ENCODE measurements at places on chromosomes 3 and 15.
A peak's percentile ranks its signal among the peaks of the same experiment; 100 is the strongest.

DNA sequence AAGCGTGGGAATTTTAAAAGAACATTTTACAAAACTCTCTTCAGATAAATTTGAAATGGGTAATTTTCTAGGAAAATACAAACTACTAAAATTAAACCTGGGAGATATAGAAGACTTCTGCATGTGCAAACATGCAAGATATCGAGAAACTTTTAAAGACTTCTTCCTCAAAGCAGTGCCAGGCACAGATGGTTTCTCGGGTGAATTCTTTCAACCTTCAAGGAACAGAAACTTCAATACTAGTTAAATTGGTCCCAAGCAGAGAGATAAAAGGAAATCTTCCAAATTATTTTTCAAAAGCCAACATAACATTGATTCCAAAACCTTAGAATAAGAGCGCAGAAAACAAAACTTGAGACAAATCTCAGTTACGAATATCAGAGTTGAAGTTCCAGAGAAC, 732.7 kb downstream of the PDCD6IP start:
- DNase-seq = no peak

GRCh38 chr3:49554633-49555265, 472 bp downstream of the BSN start:
- DNase-seq = peak; percentile 76

GRCh38 chr3:25973122-25973521, 183.2 kb downstream of the OXSM start:
- no peak for DNase-seq

- peak; percentile 45 for DNase-seq
These were observed 155.1 kb downstream of the MAGI1 start for GRCh38 chr3:65883613-65884012.

DNA sequence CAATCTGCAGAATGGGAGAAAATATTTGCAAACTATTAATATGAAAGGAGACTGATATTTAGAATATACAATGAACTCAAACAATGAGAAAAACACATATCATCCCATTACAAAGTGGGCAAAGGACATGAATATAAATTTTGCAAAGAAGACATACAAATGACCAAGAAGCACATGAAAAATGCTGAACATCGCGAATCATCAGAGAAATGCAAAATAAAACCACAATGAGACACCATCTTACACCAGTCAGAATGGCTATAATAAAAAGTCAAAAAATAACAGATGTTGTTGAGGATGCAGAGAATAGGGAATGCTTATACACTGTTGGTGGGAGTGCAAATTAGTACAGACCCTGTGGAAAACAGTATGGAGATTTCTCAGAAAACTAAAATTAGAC, 83.6 kb downstream of the RAP2B start:
- no peak for DNase-seq

DNA sequence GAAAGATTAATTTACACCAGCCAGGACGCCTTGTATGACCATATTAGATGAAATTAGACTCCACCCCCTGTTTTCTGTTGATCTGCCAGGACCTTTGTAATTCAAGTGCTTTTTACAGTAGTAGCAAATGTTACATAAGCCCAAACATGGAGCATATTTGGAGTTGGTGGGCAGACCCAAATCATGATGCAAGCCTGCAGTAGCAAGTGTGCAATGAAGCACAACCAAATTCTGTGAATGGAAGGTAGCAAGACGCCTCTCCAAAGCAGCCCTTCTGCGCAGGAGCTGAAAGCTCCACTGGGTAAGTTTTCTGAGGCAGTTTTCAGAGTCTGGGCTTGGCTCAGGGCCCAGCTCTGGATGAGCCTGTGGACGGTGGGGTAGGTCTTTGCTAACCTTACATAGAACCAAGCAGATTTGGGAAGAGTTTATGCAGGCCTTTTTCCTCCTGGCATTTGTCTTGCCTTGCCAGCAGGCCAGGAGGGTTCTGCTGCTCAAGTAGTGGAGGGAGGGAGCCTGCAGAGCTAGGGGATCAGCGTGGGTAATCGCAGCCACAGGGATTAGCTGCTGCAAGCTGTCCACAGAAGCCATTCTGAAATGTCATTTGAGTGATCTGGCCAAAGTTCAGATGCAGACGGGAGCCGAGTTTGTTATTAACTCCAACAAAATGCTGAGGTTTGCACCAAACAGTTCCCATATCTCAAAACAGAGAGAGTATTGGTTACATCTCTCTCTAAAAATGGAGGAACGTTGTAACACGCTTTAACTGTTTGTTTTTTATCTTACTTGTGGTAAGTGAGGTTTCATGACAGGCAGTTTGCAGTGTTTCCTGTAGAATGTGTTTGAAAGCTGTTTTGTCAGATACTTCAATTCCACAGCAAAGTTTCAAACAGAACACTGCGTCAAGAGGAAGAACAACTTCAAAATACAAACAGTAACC, 55.4 kb downstream of the PSMD6 start:
- DNase-seq = peak; percentile 53

DNA sequence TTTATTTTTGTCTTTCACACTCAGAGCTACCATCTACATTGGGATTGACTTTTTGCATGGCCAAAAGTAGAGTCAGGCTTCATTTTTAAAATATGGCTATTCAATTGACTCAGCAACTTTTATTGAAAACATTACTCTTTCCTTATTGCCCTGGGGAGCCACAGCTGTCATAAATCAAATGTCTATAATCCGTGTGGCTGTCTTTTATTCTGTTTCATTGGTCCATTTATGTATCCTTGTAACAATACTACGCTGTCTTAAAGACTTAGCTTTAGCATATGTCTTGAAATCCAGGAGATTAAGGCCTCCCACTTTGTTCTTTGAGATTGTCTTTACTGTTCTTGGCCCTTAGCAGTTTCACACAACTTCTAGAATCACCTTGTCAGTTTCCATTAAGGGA, 55.2 kb downstream of the CEMIP start:
- peak; percentile 41 for DNase-seq

DNA sequence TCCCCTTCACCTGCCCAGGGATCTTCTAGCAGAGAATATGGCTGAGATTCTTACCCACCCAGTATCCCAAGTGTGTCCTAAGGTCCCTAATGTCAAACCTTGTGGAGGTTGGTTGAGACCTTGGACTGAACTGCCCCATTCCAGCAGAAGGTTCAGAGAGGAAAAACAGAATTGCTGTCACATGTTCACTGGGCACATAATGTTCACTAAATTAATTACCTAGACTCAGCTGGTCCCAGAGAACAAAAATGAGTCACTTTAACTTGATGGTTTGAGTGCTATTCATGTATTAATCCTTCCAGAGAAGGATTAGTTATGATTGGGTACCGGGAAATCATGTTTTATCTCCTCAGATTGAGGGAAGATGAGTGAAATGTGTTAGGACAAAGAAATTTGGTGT, 171.3 kb upstream of the GADL1 start:
- DNase-seq = no peak

- peak; percentile 53 for DNase-seq
These were observed 65.9 kb downstream of the CPN2 start for GRCh38 chr3:194285024-194285849.

- DNase-seq = no peak
These were observed 59.4 kb downstream of the MAGEF1 start for GRCh38 chr3:184652465-184652864.

DNA sequence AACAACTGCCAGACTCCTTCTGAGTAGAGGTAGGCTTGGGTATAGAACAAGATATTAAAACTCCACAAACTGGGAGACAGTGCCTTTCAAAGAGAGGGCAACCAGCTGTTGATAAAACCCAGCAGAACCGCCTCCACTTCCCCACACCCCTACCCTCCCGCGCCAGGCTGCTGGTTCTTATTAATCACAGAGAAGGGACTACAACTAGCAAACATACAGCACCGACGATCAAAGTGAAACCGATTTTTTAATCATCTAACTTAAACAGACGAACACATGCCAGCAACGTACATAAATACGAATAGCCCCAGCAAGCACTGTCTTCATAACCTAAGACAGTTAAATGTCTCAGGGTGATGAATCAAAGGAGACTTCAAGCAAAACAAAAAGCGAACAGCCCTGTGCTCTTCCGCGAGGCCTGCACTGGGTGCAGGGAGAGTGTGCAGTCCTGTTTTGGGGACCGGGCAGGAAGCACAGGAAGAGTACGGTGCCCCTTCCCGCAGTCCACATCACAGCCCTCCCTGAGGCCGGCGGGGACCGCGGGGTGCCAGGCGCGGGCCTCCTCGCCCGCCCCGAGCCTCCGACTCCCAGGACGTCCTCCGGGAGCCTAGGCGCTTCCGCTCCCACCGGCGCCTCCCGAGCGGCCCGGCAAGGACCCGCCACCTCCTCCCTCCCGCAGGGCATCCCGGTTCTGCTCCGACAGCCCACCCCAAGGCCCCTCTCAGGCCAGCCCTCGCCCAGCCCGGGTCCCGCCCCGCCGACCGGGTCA, 75.1 kb upstream of the VGLL4 start:
- peak; percentile 82 for DNase-seq
